ENCODE measurements at places on chromosomes 7 and 10.

DNA sequence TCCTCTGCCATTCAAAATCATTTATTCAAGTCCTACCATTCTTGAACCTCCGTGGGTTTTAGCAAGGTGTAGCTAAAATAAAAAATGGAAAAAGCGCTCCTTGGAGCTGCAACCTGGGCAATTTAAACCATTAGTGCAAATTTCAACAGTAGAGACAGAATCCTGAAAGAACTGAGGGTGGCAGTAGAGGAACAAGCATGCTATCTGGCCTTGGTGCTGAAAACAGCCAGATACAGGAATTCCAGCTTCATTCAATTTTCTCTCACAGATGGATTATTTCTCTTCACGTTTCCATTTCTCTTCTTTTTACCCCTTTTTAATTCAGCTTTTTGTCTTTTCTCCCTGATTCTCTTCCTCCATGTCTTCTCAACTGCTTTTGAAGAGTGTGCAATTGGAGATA, 77.7 kb downstream of the OTUD1 start:
- DNase-seq = no peak

- DNase-seq = peak; percentile 32
These were observed 196.9 kb upstream of the RHOBTB1 start for GRCh38 chr10:61140765-61141392.

GRCh38 chr7:36777062-36777461, 52.8 kb upstream of the AOAH start:
- DNase-seq = no peak

GRCh38 chr10:34137201-34137600, 677.9 kb downstream of the PARD3 start:
- no peak for DNase-seq

- DNase-seq = no peak
These were observed 11.7 kb downstream of the PLAC9 start for GRCh38 chr10:80144067-80144695.

DNA sequence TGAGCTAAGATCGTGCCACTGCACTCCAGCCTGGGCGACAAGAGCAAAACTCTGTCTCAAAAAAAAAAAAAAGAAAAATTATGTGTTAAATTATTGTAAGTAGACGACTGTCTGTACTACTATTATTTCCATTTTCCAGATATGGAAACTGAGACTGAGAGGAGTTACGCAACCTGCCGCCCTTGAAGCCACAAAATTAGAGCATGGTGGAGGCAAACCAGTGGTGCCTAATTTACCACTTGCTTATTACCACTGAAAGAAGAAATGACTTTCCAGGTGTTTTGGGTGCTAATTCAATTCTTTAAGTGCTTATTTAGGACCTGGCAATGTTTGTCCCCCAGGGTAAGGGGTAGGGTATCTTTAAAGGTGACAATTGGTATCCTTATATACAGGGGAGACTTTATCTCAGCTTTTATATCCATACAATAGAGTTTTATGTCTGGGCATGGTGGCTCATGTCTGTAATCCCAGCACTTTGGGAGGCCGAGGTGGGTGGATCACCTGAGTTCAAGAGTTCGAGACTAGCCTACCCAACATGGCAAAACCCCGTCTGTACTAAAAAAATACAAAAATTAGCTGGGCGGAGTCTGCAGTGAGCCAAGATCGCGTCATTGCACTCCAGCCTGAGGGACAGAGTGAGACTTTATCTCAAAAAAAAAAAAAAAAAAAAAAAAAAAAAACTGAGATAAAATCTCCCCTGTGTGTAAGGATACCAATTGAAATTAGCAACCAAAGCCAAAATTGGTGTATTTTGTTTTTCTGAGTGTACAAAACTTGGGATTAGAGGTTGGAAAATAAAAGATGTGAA, 16.6 kb upstream of the CAMK1D start:
- no peak for DNase-seq

DNA sequence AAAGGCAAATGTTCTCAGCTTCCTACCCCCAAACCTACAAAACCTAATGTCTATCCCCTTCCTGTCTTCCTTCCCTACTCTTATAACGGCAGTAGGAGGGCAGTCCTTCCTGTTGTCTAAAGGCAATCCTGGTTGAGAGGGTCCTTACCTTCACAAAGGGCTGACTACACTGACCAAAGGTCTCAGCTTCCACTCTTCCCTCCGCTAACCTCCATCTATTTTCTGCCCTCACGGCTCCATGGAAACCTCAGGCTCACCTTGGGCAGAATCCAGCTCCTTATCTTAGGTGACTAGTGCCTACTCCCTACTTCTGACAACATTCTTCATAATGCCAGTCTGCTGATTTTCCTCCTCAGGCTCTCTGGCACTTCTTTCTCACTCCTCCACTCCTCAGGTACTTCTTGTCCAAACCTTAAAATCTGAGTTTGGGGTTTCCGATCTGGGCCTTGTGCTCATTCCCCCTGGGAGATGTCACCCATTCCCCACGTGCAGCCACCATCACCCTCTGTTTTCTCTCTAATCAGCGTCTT, 542 bp downstream of the FBXL13 start:
- DNase-seq = no peak

- no peak for DNase-seq
These were observed 293.3 kb downstream of the ADRA2A start for GRCh38 chr10:111370101-111370500.

- no peak for DNase-seq
These were observed 221.4 kb downstream of the MTERF1 start for GRCh38 chr7:91659096-91659495.

DNA sequence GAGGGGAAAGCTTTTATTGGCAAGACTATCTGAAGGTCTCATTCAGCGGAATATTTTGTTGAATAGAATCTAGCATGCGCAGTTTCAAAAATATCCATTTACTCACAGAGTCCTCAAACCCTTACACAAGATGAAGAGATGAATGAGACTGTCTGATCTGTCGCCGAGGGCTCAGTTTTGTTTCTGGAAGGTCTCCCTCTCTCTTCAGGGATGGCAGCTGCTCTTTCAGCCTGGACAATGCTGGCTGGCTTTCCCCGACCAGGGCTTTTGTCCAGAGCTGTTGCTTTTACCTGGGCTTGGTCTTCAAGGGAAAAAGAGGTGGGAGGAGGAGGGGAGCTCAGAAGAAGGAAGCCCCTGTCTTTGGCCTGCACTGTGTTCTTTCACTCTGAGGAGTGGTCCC, 81.9 kb upstream of the BTBD16 start:
- no peak for DNase-seq

GRCh38 chr7:51251290-51251689, 65.3 kb downstream of the COBL start:
- no peak for DNase-seq

GRCh38 chr10:34655286-34656170, 159.6 kb downstream of the PARD3 start:
- DNase-seq = peak; percentile 64

DNA sequence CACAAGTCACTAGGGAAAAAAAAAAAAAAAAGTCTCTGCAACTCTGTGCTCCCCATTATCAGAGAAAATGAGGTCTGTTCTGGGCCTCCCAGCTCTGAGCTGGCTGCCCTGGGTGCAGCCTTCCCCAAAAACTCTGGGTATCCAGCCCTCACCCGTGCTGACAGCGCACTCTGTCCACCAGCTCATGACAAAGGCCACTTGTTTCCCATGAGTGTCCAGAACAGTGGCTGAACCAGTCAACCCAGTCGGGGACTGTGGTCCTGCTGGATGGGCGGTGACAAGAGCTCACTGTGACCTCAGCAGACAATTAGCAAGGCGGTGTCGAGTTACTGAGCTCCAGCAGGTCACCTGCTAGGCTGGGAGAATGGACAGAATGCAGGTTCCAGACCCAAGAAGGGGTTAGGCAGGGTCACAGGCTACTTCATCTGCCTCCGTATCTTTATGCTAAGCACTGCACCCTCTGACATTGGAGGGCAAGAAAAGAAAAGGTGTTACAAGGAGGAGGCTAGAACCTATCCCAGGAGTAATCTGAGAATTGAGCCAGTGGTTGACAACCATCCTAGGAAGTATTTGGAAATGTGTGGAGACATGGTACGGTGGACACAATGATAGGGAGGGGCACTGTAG, 37.2 kb downstream of the DLG5 start:
- no peak for DNase-seq
